Epithelial cell of proximal tubule (primary cell): ENCODE measurements at places on chromosomes 3 and 15. TPM values are rescaled to one million over a fixed set of nuclear protein-coding genes. Genes with fewer than 3 reads are reported as not detected.

Gene MCTP2
- total RNA-seq, result 5.0 and 7.5 TPM in 2 replicates

Gene TEX55
- 0.06 TPM in 1 of 2 replicates, not detected in the other for total RNA-seq

GRCh38 chr3:127457094-127457475 lies 133.4 kb downstream of the TPRA1 start:
- DNase-seq, result peak; percentile 6

- DNase-seq, result no peak
These were observed 137.9 kb downstream of the SUCLG2 start for GRCh38 chr3:67516496-67516895.

- DNase-seq, result no peak
These were observed 134.7 kb downstream of the NR2E3 start for GRCh38 chr15:71945012-71945411.

Gene CX3CR1
- total RNA-seq, result not detected in 2 replicates

- DNase-seq, result no peak
These were observed 85.1 kb upstream of the CSPG5 start for GRCh38 chr3:47663630-47664240.

DNA sequence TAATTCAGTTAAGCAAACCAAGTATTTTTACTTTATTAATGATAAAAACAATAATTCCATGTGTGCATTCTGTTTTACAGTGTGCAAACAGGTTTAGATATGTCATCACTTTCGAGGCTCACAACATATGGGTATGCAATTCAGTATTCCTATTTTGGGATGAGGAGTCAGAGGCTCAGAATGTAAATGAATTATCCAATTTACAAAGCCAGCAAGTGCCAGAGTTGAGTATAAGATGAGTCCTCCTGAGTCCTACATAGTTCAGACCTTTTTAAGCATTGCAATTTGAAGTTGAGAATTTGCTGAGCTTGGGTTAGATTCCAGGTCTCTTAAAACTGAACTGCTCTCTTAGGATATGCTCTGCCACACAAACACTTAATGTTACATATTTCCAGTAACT lies 424.2 kb upstream of the ROBO2 start:
- DNase-seq, result no peak
